ENCODE measurements at places on chromosomes 4 and X.

DNA sequence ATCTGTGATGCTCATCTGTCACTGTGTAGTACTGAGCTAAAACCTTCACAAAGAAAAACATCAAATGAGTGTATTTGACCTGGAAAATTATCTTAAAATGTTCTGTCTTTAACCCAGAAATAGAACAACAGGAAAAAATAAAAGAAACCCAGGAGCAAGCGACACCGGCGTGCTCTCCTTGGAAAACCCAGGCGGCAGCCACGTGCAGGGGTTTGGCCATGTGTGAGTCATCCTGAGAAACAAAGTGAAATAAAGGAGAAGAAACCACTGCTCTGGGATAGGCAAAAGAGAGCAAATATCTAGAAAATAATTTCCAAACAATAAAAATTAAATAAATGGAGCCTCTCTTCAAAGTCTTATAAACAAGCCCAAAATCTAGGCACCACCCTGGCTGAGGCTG, 20.0 kb upstream of the TMEM128 start:
- DNase-seq = no peak

DNA sequence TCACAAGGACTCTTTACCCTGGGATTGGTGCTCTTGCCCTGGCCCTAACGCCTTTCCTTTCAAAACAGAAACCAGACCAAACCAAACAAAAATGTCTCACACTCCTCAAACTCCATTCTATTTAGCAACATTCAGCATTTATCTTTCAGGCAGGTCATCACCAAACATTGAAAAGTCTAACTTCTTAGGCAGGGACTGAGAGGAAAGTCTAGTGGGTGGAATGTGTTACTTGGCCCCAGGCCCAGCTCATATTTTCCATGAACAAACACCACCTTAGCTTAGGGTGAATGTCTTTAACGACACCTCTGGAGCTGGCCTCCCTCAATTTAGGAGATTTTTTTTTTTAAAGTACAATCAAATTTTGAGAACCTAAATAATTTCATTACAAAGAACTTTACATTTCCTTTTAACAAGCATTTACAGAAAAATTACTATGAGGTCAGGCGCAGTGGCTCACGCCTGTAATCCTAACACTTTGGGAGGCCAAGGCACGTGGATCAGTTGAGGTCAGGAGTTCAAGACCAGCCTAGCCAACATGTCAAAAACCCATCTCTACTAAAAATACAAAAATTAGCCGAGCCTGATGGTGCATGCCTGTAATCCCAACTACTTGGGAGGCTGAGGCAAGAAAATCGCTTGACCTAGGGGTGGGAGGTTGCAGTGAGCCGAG, 10.2 kb upstream of the N4BP2 start:
- DNase-seq = no peak

DNA sequence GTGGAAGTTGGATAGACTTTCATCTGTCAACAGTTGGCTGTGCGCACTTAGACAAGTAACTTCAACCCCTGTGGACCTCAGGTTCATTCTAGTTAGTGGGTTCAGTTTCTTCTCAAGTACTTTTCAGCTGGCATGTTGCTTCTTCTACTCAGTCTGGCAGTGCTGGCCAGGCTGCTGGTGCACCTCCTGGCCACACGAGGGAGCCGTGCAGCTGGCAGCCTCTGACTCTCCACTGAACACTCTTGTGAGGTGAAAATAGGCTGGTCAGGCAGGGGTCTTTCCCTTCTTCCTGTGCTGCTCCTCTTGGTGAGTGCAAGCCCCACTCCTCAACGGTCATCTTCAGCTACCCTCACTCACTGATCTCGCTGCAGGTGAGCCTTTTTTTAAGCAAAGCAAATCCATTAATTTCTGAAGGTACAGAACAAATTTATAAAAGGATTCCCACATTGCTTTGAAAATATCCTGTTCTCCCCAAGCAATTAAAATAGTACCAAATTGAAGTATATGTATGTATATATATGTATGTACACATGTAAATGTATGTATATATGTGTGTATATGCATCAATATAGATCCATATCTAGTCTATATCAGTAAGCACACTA, 30.6 kb downstream of the LONRF3 start:
- peak; percentile 25 for DNase-seq

DNA sequence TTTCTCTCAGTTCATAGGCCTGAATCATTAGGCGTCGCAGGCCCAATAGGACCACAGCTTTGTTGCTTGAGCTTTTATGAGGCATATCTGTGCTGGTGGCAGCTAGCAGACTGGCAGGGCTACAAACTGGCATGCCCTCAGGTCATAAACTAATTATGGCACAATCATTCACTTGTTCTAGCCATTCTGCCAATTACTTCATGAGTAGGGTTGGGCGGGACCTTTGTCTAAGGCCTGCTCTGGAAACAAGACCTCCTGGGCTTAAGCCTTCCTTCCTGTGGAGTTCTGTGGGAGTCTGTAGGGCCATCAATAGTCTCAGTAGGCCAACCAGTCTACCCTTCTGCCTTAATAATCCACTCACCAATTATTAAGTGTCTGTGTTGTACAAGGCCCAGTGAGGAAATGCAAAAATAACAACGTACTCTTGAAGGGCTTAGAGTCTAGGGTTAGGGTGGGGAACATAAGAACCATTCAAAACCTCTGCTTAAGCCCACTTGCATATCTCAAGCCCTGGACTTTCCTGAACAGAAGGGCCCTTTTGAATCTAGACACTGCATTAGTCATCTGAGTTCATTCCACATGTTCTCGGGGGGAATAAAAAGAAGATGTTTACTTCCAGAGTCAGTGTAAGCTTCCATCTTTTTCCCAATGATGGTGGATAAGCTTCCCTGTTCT, 44.5 kb downstream of the SHROOM4 start:
- DNase-seq = no peak

DNA sequence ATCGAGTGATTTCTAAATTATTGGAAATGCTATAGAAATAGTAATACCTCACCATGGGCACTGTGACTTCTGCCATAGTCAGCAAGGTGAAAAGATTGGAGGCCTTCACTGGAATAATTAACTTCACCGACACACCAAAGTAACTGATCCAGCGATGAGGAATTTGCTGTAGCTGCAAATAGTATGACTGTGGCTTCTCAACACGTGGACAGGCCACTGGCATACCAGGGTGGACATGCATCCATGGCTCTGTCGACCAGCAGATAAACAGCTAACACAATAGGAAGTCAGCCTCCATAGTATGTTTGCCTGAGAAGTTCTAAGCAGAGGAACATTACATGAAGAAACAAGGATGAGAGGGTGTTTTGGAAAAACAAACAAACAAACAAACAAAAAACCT, 10.9 kb upstream of the FAT4 start:
- no peak for DNase-seq

GRCh38 chr4:139443661-139444060, 10.3 kb upstream of the RAB33B start:
- no peak for DNase-seq

- no peak for DNase-seq
These were observed 26.1 kb upstream of the SULT1B1 start for GRCh38 chr4:69786547-69786946.

GRCh38 chr4:25913056-25913850, 767 bp upstream of the SMIM20 start:
- DNase-seq = peak; percentile 25

- no peak for DNase-seq
These were observed 13.5 kb upstream of the CDKN2AIP start for GRCh38 chr4:183430994-183431347.

DNA sequence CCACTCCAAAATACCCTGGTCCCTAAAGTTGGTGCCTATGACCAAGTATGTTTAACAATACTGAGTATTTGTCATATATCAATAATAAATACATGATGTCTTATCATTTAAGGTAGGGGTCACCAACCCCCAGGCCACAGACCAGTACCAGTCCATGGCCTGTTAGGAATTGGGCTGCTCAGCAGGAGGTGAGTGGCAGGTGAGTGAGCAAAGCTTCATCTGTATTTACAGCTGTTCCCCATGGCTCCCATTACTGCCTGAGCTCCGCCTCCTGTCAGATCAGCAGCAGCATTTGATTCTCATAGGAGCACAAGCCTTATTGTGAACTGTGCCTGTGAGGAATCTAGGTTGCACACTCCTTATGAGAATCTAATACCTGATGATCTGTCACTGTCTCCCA, 126.2 kb downstream of the HNRNPD start:
- no peak for DNase-seq

- DNase-seq = no peak
These were observed 1.9 kb upstream of the FAM9C start for GRCh38 chrX:13046141-13046855.

DNA sequence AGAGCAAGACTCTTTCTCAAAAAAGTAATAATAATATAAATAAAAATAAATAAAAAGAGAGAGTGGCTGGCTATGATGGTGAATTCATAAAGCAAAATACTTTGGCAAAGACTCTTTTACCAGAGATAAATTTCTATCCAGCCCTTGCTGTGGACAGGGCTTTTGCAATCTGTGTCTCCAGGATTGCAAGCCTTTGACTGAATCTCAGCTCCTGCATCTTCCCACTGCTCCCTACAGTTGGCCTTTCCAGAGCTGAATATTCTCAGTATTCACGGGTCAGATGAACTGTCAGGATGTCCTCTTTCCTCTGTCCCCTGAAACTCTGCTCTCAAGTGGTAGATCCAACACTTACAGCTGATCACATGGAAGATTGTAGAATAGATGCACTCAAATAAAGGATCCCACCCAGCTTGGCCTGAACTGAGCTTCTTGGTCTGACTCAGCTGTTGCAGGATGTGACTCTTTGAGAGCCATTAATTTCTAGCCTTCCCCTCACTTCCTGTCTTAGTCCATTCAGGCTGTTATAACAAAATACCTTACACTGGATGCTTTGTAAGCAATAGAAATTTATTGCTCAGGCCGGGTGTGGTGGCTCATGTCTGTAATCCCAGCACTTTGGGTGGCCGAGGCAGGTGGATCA, 123.4 kb upstream of the GUCY1A1 start:
- no peak for DNase-seq

DNA sequence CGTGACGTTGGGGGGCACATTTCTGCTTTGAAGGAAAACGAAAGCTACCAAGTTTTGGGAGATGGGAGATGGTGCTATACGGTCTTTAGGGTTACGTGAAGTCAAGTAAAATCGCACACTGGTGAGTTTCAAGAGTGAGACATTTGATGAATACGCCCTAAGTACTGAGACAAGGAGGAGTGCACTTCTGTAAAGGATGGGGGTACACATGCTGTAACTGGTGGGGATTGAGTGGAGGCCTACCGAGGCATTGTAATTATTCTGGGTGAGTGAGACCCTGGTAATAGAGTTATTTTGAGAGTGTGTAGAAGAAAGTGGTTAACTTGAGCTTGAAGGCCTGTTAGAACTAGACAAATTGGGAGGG, 536 bp downstream of the SH3BGRL start:
- no peak for DNase-seq

DNA sequence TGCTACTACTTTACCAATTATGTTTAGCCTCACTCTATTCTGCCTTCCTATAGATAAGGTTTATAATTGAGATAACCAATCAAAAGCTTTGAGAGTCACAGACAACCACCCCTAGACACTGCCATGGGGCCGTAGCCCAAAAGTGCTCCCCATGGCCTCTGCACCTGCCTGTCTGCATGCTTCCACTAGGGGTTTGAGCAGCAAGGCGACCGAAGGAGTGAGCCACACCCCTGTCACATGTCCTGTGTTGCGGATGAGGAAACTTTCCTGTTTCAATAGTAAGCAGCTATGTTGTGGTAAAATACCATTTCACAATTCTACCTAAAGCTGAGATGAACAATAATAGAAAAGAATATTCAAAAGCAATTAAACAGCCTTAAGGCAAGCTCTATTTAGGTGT, 856.0 kb upstream of the FRG1 start:
- DNase-seq = no peak

DNA sequence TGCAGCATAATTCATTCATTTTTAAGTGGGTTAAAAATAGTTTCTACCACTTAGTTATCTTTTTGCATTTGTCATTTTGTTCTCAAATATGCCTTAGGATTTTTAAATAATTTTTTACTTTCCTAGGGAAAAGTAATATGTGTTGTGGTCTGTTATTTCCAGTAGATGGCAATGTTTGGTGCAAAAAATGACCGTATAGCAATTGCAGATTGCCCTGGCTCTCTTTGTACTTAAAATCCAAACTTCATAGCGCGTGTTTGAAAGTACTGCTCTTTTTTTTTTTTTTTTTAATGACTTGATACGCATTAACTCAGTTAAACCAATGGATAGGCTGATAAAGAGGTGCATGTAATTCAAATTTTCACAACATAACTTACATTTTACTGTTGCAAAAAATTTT, 74.4 kb upstream of the RBMX start:
- DNase-seq = no peak

DNA sequence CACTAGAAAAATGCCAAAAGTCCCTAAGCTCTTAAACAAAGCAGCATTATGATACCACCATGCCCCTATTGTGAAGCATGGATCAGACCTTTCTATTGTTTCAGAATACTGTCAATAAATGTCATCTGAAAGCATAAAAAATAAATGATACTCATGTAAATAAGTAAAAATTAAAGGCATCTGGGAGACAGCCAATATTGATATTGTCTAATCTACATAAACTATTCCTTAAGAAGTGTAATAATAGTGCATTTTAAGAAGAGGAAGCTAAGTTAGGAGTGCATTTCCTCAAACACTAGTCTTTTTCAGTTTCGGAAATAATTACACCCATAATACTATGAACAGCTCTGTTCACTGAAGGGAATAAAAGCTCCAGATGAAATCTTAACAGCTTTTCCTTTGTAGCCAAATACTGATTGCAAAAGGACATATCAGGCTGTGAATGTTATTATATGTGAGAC, 181.6 kb downstream of the SPOCK3 start:
- no peak for DNase-seq

GRCh38 chr4:60579335-60579734, 620.8 kb upstream of the ADGRL3 start:
- no peak for DNase-seq

DNA sequence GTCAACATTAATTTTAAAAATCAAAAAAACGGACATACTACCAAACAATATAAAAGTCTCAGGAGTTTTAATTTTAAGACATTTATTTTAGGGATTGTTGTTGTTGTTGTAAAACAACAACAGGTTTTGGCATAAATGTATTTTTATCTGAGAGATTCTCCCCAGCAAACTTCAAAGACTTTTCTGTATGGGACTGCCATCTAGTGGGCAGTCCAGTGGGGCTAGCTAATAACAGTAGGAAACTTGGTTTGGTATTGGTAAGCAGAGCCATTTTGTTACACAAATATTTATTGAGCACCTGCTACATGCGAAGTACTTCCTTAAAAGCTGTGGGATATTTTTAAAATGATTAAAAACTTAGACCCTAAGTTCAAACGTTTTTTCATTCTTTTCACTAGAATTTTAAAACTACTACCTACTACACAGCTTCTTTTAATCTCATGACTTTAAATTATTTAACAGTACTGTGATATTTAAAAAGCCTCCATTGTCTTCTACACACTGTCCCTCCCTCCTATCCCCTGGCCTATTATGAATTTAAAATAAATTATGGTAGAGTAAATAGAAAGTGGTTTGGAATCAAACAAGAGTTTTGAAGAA, 1028.4 kb upstream of the INTU start:
- DNase-seq = no peak

All from GM12891 (cell line).